ENCODE measurements at places on chromosomes 2 and 18. TPM values are rescaled to one million over a fixed set of nuclear protein-coding genes. Genes with fewer than 3 reads are reported as not detected.

- H3K27me3 ChIP-seq: no peaks in the 10 kb centered on the region
- H3K4me1 ChIP-seq: peaks cover 7% of the 10 kb centered on the region
- DNase-seq: no peak
- no peak overlapping the region for H3K27ac ChIP-seq
Measured at GRCh38 chr2:85288244-85288725, 39.5 kb downstream of the TGOLN2 start.

DNA sequence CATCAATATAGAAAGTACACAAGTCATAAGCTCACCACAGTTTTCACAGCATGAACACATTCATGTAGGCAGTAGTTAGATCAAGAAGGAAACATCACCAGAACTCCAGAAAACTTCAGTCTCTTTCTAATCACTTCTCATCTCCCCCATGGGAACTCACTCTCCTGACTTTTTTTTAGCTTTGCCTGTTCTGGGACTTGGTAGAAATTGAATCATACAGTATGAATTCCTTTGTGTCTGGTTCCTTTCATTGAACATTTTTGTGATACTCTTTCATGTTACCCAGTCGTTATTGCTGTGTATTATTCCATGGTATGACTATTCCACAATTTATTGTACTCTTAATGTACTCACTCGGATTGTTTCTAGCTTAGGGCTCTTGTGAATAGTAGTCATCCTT, 160.2 kb downstream of the TAF4B start:
- no peaks in the 10 kb centered on the region for H3K36me3 ChIP-seq
- H3K4me1 ChIP-seq: no peaks in the 10 kb centered on the region
- no peak overlapping the region for H3K4me3 ChIP-seq
- H3K27ac ChIP-seq: no peak overlapping the region
- no peaks in the 10 kb centered on the region for H3K27me3 ChIP-seq

The ACTG2 gene
- 37.9 TPM for total RNA-seq

The NETO1 gene
- total RNA-seq: not detected

The CFAP65 gene
- total RNA-seq: not detected

- H3K4me1 ChIP-seq: no peaks in the 10 kb centered on the region
- H3K4me3 ChIP-seq: peak overlapping the region; percentile 36
- no peaks in the 10 kb centered on the region for H3K27me3 ChIP-seq
Measured at GRCh38 chr2:38037757-38038621, 38.0 kb downstream of the CYP1B1 start.

- H3K4me3 ChIP-seq: no peak overlapping the region
- no peak for DNase-seq
Measured at GRCh38 chr2:50863218-50863617, 168.7 kb downstream of the NRXN1 start.

The SCN9A gene
- 10.5 TPM for total RNA-seq

GRCh38 chr2:172735582-172736423, at the start of gene RAPGEF4:
Gene RAPGEF4, plus strand, starts transcription at chr2:172735845. Its CDS starts 139 bp downstream, at chr2:172735984.
- DNase-seq: no peak
- peaks cover 39% of the 10 kb centered on the region for H3K27me3 ChIP-seq
- H3K27ac ChIP-seq: no peak within 1 kb of the TSS
- peak within 1 kb of the TSS; percentile 33 for H3K4me3 ChIP-seq
- H3K4me1 ChIP-seq: peaks cover 4% of the 10 kb centered on the region

The LYG2 gene
- total RNA-seq: not detected

The CD226 gene
- 5.8 TPM for total RNA-seq

GRCh38 chr2:64338108-64338507, 115.9 kb upstream of the LGALSL start:
- no peak overlapping the region for H3K27ac ChIP-seq
- H3K4me1 ChIP-seq: no peaks in the 10 kb centered on the region
- H3K36me3 ChIP-seq: no peaks in the 10 kb centered on the region
- DNase-seq: no peak

- no peaks in the 10 kb centered on the region for H3K36me3 ChIP-seq
- H3K4me1 ChIP-seq: no peaks in the 10 kb centered on the region
- H3K27me3 ChIP-seq: no peaks in the 10 kb centered on the region
- no peak overlapping the region for H3K27ac ChIP-seq
- H3K4me3 ChIP-seq: no peak overlapping the region
- DNase-seq: no peak
Measured at GRCh38 chr2:96697476-96697875, 42.4 kb downstream of the LMAN2L start.

The REG1A gene
- not detected for total RNA-seq

- H3K4me1 ChIP-seq: no peaks in the 10 kb centered on the region
- H3K36me3 ChIP-seq: no peaks in the 10 kb centered on the region
- H3K27me3 ChIP-seq: no peaks in the 10 kb centered on the region
- DNase-seq: no peak
- no peak overlapping the region for H3K4me3 ChIP-seq
Measured at GRCh38 chr2:234392041-234392615, 104.8 kb downstream of the ARL4C start.

DNA sequence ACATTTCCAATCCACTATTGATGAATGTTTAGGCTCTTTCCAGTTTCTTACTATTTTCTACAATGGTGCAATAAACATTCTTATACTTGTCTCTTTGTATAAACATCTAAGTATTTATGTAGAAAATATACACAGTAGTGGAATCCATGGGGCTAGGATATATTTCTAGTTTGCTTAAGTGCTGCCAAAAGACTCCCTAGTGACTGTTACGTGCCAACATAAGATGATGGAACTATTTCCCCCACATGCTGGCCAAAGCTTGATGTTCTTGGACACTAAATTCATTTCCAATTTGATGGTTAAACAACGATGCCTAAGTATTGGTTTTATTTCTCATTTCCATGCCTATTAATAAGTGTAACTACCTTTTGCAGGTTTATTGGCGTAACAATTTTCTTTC, 378.4 kb upstream of the HNRNPA3 start:
- H3K36me3 ChIP-seq: no peaks in the 10 kb centered on the region
- no peak overlapping the region for H3K4me3 ChIP-seq

GRCh38 chr2:218186876-218187275, 20.1 kb upstream of the CXCR1 start:
- H3K36me3 ChIP-seq: no peaks in the 10 kb centered on the region
- H3K27me3 ChIP-seq: no peaks in the 10 kb centered on the region
- peaks cover 3% of the 10 kb centered on the region for H3K4me1 ChIP-seq
- no peak for DNase-seq
- H3K27ac ChIP-seq: no peak overlapping the region

- H3K4me1 ChIP-seq: no peaks in the 10 kb centered on the region
- H3K27ac ChIP-seq: no peak overlapping the region
- no peaks in the 10 kb centered on the region for H3K27me3 ChIP-seq
- H3K4me3 ChIP-seq: no peak overlapping the region
- H3K36me3 ChIP-seq: no peaks in the 10 kb centered on the region
- DNase-seq: no peak
Measured at GRCh38 chr2:22078701-22079100, 954.9 kb downstream of the TDRD15 start.

The GPR75 gene
- total RNA-seq: 2.5 TPM

The ANKRD62 gene
- total RNA-seq: 0.12 TPM

- no peak overlapping the region for H3K4me3 ChIP-seq
- H3K4me1 ChIP-seq: peaks cover 15% of the 10 kb centered on the region
- no peak for DNase-seq
Measured at GRCh38 chr2:43183743-43184142, 42.7 kb downstream of the ZFP36L2 start.

DNA sequence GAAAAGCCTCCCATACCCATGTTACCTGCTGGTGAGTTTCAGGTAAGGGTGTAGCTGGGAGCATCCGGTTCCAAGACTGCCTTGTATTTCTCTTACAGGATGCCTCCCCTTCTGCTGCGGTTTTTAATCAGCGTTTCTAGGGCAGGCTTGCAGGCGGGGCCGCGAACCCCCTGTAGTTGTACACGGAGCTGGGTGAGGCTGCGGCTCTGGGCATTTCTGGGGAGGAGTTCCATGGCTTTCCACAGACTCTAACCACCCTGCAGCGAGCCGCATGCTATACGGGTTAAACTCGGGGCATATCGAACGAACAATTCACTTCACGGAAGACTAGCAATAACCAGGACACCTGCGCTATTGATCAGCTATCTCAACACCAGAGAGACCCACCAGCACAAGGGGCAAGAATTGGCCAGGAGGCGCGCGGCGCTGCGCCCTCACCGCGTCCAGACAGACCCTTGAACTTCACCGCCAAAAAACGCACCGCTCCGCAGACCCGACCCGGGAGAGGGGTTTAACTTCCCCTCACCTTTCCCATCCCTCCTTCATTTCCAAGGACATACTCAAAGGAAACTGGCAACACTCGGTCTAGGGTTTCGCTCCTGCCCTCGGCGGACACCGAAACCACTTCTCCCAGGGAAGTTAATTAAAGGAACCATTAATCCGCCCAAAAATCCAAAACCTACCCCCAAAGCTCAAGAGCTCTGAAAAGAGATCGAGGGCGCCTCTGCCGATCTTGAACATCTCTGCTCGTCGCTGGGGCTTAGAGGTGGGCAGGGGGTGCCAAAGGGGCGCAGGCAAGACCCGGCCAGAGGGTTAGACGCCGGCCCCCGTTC, 909 bp downstream of the TGFA start:
- H3K36me3 ChIP-seq: no peaks in the 10 kb centered on the region
- peaks cover 14% of the 10 kb centered on the region for H3K4me1 ChIP-seq
- H3K27me3 ChIP-seq: no peaks in the 10 kb centered on the region
- H3K4me3 ChIP-seq: peak overlapping the region; percentile 78
- no peak for DNase-seq
